ENCODE measurements at places on chromosomes 13 and 19.

GRCh38 chr19:10288662-10289166 is 1.0 kb upstream of the ICAM5 start:
- DNase-seq = peak; percentile 70

DNA sequence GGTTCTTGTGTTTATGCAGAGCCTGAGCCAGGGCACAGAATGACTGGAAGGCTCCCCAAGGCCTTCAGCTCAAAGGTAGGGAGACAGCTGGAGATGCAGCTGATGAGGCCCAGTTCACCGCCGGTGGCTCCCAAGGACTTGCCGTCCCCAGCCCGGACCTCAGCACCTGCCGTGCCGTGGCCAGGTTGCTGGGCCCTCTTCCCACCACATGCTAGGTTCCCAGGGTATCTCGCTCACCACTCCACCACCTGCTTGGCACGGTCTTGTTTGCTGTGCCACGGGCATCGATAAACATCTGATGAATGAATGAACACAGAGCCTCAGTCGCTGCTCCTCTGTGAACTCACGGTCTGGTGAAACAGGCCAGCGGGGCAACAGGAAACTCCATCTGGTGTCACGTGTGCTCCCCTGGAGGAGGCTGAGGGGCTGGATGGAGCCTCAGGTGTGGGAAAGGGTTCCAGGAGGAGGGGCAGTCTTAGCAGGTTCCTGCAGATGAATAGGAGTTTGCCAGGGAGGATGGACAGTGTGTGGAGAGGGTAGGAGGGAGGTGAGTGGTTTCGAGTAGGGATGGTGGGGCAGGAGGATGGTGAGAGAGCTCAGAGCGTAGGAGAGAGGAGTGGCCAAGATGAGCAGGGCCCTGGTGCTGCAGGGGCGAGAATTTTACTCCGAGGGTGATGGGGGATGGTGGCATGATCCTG is 3.6 kb upstream of the KLK14 start:
- no peak for DNase-seq

- DNase-seq = no peak
Measured at GRCh38 chr19:34644991-34645461, 31.9 kb downstream of the SCGB2B2 start.

DNA sequence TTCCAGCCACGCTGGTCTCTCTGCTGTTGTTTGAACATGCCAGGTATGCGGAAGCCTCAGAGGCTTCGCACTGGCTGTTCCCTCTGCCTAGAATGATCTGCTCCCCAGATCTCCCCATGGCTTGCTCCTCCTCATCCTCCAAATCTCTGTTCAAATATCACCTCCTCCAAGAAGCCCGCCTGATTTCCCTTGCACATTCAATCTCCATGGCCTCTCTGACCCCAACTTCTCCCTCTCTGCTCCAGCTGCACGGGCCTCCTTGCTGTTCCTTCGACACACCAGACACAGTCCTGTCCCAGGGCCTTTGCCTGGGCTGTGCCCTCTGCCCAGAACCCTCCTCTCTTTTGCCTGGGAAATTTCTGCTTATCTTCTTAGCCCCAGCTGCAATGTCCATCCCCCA is 52.5 kb upstream of the PTPRS start:
- no peak for DNase-seq

GRCh38 chr13:37715606-37716015 is 117.0 kb upstream of the POSTN start:
- no peak for DNase-seq

DNA sequence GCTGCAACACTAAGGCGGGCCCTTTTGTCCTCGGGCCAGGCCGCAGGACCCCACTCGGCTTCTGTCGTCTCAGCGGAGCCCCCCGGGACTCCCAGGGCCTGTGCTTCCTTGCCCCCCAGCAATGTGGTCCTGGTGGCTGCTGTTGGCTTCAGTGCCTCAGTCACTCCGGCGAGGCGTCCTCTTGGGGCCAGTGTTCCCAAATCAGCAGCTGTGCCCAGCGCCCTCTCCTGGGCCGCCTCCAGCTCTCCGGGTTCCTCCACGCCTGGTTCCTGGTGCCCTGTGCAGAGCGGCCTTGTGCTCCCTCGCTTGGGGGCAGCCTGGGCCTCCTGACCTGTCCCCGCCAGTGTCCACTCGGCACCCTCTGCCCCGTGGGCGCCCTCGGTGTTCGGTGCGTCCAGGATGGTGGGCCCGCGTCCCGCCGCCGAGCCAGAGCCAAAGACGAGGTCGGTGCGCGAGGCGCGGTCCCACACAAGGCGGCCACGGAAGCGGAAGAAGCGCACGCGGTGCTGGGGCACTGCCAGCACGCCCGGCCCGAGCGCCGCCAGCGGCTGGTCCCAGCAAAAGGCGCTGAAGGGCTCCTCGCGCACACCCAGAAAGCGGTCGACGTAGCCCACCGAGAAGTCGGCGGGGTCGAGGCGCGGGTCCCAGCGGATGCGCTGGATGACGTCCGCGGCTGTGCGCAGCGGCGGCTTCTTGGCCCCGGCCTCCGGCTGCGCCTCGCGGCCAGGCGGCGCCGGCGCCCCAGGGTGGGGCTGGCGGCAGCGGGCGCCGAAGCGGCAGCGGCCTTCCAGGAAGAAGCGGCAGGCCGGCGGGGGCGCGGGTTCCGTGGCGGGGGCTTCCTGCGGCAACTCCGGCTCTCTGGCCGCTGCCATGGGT is 685 bp downstream of the LENG9 start:
- DNase-seq = peak; percentile 81

- DNase-seq = peak; percentile 84
Measured at GRCh38 chr19:55216461-55217198, 7.3 kb upstream of the PTPRH start.

DNA sequence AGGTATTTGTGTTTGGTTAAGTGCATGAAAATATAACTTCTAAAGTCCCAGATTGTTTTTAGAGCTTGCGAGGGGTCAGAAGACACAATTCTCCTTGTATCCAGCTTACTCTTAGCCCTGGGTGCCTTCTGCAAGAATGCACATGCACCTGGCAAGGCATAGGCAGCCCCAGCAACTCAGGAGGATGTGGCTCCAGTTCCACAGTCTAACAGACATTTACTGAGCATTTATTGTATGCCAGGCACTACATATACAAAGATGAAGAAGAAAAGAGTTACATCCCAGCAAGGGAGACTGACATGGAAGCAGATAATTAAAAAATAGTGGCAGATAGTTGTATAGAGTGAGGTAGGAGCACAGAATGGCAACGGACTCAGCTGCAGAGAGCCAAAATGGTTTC is 101.1 kb upstream of the FRY start:
- DNase-seq = no peak

- DNase-seq = no peak
Measured at GRCh38 chr13:62123409-62123808, 707.8 kb upstream of the PCDH20 start.

DNA sequence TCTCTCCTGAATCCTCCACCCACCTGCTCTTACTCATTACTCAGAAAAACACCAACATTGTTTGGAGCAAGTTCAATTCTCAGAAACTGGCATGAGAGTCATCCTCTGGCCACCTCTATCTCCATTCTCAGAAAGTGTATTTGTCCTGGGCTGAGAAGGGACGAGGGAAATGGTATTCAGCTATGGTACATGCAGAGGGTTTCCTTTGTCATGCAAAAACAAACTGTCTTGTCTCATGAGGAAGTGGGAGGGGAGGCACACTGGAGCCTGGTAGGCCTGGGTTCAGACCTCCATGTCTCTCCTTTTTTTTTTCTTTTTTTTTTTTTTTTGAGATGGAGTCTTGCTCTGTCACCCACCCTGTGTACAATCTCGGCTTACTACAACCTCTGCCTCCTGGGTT is 31.9 kb upstream of the LILRA2 start:
- no peak for DNase-seq

GRCh38 chr13:113075711-113076110 is 29.9 kb upstream of the F7 start:
- DNase-seq = no peak

GRCh38 chr13:20652946-20653345 is 50.6 kb upstream of the IL17D start:
- no peak for DNase-seq

DNA sequence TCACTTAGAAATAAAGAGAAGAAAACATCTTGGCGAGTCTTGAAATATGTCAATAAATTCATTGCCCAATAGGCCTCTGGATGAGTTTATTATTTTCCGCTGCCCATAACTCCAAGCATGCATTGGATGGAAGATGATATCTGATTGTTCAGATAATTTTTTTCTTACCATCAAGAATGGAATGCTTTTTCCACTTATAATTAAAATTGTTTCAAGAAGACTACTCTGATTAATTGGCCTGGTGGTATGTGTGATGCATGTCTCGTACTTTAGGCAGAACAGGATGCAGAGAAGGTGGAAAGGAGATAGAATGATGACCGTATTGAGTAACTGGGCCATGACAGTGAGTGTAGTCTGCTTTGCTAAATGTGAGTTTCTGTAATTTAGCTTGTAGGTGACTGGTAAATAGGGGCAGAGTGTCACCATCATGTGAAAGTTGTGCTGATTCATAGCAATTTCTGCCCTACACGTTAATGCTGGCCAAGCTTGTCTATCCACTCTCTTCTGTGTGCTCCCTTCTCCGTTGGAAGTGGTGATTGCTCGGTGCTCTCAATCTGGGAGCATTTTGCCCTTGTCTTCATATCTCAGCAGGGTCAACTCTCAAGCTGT is 13.5 kb upstream of the SPATA13 start:
- no peak for DNase-seq

- no peak for DNase-seq
Measured at GRCh38 chr19:55341595-55342531, 2.2 kb downstream of the KMT5C start.

DNA sequence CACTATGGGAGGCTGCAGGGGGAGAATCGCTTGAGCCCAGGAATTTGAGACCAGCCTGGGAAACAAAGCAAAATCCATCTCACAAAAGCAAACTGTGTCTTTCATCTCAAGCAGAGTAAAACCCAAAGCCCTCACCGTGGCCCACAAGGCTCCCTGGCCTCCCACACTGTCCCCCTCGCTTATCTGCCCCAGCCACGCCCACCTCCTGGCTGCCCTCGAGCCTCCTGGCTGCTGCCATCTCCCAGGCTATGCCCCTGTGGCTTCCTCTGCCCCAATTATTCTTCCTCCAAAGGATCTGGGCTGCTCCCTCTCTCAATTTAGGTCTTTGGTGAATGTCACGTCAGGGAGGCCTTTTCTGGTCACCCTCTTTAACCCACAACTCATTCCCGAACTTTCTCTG is 3.6 kb downstream of the RABAC1 start:
- DNase-seq = no peak

DNA sequence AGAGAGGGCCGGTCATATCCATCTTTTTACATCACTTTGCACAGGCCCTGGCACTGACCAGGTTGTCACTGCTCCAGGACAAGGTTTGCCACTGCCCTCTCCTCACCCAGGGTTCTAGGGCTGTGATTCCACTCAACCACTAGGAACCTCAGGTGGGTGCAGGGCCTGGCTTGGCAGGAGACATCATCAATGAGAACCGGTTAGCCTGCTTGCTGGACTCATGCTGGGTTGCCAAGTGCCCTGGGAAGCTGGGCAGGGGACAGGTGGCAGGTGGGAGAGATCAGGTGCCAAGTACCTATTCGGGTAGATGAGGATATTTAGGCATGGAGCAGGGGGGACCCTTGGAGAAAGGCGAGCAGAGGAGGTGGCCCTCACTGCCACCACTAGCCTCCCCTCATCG is 4.2 kb upstream of the CERS4 start:
- DNase-seq = no peak

DNA sequence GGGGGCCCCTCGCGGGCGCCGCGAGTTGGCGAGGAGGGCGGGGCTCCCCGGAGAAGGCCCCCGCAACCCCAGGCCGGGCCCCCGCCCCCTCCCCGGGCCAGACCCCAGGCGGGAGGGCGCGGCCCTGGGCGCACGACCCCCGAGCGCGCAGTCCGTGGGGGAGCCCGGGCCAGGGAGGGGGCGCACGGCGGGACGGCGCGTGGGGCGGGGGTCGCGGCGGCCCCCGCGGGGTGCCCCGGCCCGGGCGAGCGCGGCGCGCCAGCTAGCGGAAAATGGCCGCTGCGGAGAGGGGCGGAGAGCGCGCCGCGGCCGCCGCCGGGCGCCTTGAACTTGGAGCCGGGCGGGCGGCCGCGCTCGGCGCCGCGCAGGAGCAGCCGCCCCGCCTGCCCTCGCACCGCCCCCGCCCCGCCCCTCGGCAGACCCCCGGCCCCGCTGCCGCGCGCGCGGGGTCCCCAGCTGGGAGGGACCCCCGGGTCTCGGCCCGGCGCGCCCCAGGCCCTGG is 6.4 kb upstream of the NFIC start:
- peak; percentile 61 for DNase-seq

- DNase-seq = no peak
Measured at GRCh38 chr19:48646722-48647216, 782 bp upstream of the CA11 start.

DNA sequence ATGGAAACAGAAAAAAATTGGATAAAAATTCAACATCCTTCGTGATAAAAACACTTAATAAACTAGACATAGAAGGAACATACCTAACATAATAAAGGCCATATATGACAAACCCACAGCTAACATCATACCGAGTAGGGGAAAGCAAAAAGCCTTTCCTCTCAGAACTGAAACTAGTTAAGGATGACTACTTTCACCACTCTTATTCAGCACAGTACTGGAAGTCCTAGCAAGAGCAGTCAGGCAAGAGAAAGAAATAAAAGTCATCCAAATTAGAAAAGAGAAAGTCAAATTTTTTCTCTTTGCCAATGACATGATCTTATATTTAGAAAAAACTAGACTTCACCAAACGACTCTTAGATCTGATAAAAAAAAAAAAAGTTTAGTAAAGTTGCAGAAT is 25.8 kb upstream of the SLC7A9 start:
- no peak for DNase-seq

- no peak for DNase-seq
Measured at GRCh38 chr13:24134231-24134630, 26.3 kb upstream of the SPATA13 start.

GRCh38 chr13:20980899-20981298 is 78.4 kb upstream of the XPO4 start:
- DNase-seq = no peak

DNA sequence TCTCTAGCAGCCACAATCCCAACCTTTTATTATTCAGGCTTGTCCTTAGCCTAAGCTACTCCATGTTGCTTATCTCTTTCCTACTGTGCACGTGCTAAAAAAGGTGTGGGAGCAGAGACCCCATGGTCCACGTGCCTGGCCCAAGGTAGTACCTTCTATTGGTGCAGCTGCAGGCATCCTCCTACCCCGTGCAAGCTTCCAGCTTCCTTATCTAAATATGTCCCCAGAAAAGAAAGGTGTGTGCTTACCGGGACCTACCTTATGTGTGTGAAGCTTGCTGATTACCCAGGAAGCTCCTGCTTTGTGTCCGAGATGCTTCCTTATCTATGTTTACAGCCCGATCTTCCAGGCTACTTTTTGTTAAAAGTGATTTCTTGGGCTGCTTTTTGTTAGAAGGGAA is 2382.4 kb downstream of the PCDH9 start:
- DNase-seq = no peak
